ENCODE measurements at places on chromosomes 2 and 18. TPM values are rescaled to one million over a fixed set of nuclear protein-coding genes. Genes with fewer than 3 reads are reported as not detected.

The DAW1 gene
- not detected for total RNA-seq

The DNAH6 gene
- total RNA-seq: 1.0 TPM

The DOCK10 gene
- total RNA-seq: 15.1 TPM

The NETO1 gene
- total RNA-seq: not detected

The GYPC gene
- 238 TPM for total RNA-seq

The SCN1A gene
- under 0.01 TPM for total RNA-seq

The SLC4A5 gene
- total RNA-seq: 2.6 TPM

The MALL gene
- total RNA-seq: 8.9 TPM

The REG3G gene
- total RNA-seq: not detected

The ZDBF2 gene
- total RNA-seq: 12.0 TPM

The RGPD3 gene
- total RNA-seq: 0.52 TPM

All from skeletal muscle tissue (tissue), 5 donors.